ENCODE measurements at places on chromosomes 2 and 18.

- DNase-seq = peak; percentile 89
These were observed 71.0 kb downstream of the ARL4C start for GRCh38 chr2:234425639-234426603.

DNA sequence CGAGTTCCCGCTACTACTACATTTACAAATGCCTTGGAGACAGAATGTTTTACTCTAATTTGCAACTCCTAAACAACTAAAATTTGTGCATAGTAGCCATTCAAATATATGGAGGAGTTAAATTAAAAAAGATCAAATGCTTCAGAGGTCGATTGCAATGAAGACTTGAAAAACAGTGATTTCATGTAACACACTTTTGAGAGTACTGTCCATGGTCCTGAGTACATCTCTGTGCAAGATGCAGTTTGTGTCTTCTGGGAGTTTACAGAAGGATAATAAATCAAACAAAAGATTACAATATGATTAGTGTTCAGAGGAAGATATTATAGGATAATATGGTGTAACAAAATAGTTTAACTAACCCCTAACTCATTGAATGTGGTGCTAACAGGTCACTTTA lies 894.7 kb downstream of the TMEM182 start:
- DNase-seq = no peak

DNA sequence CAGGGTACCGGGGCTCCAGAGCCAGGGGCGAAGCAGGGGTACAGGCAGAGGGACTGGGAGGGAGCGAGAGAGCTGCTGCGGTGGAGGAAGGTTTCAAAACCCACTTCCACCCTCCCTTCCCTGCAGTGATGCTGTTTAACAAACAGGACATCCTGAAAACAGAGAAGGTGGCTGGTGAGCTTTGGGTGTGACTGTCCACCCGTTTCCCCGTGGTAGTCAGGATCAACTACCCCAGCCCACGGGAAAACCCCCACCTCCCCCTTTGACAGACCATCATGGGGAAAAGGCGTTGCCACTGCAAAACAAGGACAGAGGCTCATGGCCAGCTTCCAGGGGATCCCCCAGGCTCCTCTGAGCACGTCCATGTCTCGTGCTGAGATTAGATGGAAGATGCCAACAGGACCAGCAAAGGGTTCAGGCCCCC lies 12.9 kb downstream of the TMEM185B start:
- peak; percentile 46 for DNase-seq

- DNase-seq = no peak
These were observed 51.3 kb downstream of the LIPG start for GRCh38 chr18:49613141-49613640.

DNA sequence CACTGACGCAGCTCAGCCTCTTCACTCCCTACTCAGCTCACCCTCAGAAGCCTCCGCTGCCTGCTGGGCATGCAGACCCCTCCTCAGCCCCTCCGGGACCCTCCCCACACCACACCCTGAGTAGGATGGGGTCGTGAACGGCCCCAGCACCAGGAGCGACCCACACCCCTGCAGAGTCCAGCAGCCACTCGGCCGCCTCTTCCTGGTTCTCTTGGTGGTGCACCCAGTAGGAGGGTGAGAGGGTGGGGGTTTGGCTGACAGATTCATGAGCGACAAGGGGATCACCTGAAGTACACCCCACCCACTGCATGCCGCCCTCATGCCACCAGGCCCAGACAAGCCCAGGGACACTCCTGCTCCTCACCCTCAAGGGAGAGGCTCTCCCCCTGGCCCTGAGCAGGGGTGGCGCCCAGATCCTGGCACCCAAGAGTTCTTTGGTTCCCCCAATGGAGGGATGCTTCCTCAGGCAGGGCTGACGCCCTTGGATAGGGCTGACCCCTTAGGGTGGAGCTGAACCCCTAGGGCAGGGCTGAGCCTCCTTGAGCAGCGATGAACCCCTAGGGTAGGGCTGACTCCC lies 76.6 kb upstream of the GPC1 start:
- DNase-seq = no peak

- no peak for DNase-seq
These were observed 40.7 kb upstream of the PLEKHM3 start for GRCh38 chr2:208066016-208066415.

- no peak for DNase-seq
These were observed 99.0 kb upstream of the SMAD2 start for GRCh38 chr18:48029296-48029986.

- DNase-seq = no peak
These were observed 28.2 kb upstream of the GIGYF2 start for GRCh38 chr2:232668805-232669444.

DNA sequence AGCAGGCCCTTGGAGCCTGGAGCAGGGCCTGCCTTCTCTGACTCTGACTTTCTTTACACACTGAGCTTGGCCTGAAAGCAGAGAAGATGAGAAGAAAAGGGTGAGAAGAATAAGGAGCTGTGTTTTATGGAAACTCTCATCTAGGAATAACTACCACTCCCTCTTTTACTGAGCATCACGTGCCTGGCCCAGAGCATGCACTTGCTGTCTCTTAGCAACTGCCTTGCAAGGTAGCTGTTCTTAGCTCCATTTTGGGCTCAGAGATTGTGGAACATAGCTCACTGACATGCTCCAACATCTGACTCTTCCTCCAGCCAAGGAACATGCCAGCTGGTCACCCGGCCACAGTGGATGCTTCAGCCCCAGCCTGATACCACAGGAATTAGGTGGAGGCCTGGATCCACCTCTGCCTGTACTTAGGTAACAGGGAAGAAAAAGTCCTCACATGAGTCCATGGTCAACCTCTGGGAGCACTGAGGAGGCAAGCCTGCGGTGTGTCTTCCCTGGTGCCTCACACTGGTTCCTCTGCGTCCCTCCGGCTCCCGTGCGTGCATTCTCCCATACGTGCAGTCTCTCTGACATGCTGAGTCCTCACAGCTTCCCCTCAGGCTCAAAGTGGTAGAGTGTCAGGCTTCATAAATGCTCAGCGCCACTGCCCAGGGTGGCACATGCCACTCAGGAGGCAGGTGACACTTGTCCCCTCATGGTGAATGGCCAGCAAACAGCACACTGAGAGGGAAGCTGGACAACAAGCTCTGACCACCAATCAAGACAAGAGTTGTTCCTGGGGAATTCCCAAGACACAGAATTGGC lies 35.7 kb downstream of the AMER3 start:
- no peak for DNase-seq

GRCh38 chr2:203338322-203338721 lies 10.1 kb downstream of the ABI2 start:
- DNase-seq = no peak

DNA sequence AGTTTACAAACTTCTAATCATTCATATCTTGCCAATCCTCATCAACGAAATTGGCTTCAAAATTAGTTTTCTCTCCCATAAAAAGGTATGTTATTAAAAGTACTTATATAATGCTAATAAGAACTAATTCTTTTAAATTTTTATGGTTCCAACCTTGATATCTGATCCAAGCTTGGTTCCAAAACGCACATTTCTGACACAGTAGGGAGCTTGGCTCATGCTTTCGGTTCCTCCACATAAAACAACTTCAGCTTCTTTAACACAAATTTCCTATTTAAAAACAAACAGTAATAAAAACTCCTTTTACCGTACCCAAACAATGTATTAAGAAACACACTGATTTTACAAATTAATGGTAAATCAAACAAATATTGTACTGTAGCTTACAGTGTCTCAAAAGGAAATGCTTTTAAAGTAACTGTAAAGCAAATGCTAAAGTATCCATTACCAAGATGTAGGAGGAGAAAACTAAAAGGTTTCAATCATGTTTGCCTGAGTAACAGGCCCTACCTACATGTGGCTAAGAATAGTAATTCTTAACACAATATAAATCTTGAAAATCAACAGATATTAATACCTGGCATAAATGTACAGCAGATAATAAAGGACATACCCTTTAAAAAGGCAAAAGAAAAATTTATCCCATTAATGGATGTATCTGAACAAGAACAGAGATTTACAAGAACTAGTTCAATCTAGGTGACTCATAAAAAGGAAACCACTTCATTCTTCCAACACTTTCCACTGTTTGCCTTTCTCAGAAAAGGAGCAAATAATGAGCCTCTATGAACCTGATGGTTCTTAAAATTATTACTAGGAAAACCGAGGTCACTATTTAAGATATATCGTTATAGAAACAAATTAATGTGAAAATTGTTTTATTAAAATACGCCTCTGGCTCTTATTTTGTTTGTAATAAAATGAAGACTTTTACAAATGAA lies 17.5 kb downstream of the ACAA2 start:
- DNase-seq = no peak

- no peak for DNase-seq
These were observed 12.7 kb downstream of the ABCB11 start for GRCh38 chr2:169018390-169018789.

DNA sequence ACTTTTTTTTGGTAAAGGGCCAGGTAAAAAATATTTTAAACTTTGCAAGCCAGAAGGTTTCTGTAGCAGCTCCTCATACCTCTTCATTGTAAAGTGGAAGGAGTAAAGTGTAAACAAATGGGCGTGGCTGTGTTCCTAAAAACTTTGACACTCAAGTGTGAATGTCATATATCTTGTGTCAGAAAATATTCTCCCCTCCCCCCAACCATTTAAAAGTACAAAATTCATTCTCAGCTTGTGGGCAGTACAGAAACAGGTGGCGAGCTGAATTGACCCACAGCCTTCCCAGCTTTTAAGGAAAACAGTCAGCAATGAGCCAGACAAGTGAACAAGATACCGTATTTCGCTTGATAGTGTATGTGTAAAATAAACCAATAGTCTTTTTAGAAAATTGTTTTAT lies 4.0 kb downstream of the YPEL5 start:
- no peak for DNase-seq

GRCh38 chr2:133848111-133848649 lies 279.9 kb upstream of the NCKAP5 start:
- DNase-seq = no peak

- no peak for DNase-seq
These were observed 164.2 kb upstream of the KLHL14 start for GRCh38 chr18:32937066-32937465.

- DNase-seq = no peak
These were observed 96.7 kb upstream of the COL5A2 start for GRCh38 chr2:189276277-189276676.

DNA sequence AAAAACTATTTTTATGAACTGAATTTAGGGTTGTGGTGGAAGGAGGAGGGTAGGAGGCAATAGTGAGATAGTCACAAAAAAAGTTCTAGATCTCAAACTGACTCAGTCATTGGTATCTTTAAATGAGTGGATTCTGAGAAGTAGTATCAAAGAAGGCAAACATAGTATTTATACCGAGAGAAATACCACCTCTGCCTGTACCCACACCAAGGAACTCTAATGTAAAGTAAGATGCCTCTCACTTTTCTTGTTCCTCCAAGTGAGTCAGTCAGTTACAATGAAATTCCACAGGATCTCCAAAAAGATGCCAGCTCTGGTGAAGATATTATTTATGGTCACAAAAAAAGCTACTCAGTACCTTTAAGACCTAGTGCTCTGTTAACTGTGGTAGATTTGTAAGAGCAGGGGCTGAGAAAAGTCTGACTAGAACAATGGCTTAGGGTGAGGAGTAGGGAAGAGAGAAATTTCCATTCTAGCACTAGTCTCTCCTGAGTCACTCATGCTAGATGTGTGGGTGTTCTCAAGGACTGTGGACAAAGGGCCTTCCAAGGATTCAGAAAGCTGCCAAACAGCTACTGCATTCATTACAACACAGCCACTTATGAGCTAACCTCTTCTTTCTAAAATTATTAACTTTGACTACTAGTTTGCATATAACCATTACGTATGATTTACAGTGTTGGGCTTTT lies 36.3 kb downstream of the YWHAQ start:
- DNase-seq = no peak

- no peak for DNase-seq
These were observed 698.9 kb downstream of the GALR1 start for GRCh38 chr18:77948567-77948966.

- DNase-seq = no peak
These were observed 6.5 kb downstream of the NBAS start for GRCh38 chr2:15554525-15555218.

DNA sequence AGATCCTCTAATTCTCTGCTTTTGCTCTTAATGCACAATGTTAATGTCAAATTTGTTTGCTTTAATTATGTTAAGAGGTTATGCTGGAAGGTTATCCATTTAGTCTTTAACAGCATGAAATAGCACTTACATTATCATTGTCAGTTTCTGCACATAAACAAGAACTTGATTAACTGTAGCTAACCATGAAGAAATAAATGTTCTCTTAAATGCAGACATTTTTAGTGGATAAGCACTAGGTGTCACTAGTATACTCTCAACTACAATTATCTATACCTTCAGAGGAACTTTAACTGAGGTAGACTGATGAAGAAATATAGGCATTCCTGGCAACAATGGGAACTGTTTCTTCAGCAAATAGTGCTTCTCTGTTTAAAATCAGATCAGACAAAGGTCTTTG lies 178.8 kb upstream of the CHST9 start:
- no peak for DNase-seq

DNA sequence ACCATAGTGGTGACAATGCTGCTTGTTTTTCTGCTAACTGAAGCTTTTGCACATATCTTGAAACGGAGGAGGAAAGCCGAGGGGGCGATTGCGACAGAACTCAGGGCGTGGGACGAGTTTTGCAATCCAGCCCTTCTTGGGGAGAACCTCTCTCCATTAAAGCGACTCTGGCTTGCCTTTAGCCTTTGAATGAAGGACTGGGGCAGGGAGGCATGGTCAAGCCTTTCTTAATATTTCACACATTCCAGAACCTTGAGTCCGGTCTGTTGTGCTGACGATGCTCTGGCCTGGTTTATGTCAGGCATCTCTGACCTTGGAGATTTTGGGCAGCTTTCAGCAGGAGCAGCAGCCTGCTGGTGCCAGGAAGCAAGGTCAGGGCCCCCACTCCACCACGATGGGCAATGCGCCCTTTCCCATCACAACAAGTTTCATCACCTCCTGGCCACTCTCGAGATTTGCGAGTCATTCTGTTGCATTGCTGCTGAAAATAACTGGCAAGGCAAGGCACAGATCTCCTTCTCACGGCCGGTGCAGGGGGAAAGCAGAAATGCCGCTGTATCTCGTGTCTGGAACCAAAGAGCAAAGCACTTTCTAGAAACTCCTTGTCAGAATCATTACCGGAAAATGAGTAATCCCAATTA lies 10.8 kb downstream of the EMILIN2 start:
- DNase-seq = no peak

- DNase-seq = no peak
These were observed 497 bp downstream of the COLEC12 start for GRCh38 chr18:499776-500631.

DNA sequence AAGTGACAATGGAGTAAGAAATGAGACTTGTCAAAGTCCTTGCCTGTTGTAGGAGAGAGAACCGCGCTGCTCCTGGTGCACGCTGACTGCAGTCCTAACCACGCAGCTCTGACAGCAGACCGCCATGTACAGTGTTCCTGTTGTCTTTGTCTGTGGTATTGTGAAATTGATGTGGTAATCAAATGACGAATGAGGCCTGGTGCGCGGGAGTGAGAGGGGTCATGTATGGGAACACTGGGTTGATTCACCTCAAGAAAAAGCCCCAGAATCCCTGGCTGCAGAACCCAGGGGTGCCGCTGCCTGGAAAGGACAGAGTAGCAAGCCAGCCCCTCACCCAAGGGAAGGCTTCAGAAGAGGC lies 64.0 kb downstream of the INPP4A start:
- DNase-seq = peak; percentile 22

GRCh38 chr18:9561759-9562158 lies 52.6 kb downstream of the PPP4R1 start:
- no peak for DNase-seq

GRCh38 chr2:237726401-237726830 lies 72.2 kb upstream of the RBM44 start:
- DNase-seq = no peak
